ENCODE measurements at places on chromosomes 3 and 15.

DNA sequence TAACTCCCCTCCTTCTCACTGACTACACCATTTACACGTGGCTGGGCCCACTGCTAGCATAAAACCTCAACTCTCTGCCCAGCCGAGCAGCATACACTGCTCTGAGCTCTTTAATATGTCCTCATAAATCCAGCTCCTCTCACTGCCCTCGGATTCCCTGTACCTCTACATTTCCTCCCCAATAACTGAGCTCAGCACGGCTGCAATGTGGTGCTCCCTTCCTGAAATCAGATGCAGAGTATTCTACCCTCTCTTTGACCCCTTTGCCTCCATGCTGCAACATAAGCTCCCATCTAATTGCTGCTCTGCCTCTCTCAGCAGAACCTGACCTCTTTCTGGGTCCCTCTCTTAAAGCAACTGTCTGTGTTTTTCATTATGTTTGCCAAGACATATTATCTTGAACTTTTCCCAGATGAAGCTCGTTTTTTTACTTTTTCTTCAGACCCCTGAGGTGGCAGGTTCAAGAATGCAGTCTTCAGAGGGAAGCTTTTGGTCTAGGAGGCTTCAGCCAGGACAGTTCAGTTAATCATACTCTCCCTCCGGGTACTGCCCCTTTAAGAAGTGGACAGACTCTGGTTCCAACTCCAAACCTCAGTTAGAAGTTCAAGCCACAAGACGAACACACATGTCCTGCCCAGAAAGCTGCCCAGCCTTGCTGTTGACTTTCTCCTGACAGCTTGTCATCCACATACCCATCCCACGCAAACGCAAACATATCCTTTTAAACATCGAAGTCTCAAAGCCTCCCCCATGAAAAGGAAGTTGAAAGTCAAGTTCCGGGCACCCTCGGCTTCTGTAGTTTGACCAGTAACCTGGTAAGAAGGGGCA, 81.1 kb upstream of the NEO1 start:
- DNase-seq = no peak

- DNase-seq = no peak
These were observed 368.1 kb upstream of the SEMA6D start for GRCh38 chr15:47349179-47349578.

DNA sequence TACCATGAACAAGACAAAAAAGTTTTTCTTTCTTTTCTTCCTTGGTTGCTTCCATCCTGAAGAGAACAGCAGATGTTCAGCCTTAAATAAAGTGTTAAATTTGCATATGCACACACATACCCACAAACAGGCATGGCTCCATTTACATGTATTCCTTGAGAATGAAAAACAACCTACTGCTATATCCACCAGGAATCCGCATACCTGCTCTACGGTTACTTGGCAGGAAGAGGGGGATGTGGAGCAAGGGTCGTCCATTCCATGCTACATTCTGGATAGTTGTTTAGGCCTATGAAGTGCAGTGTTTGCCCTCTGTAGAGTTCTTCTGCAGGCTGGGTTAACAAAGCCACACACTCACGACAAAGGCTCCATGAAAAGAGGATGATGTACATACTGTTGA, 322.8 kb downstream of the KCNH8 start:
- DNase-seq = no peak

DNA sequence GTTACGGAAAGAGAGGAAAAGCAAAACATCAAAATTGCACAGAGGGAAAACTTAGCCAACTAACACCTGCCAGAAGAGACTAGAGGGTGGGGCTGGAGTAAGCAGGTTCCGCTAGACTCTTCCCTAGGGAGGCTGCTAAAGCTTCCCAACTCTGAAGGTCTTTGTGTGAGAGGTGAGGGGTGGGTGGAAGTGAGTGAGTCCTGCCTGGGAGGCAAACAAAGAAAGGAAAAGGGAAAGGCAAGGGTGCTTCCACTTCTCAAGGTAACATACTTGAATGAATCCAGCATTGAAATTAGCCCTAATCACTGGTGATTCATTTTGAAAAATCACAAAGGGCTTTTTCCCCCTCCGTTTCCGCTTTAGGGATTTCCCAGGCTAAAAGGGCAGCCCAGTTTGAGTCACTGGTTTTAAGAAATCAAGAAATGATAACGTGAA, 220.5 kb upstream of the ADAMTS9 start:
- DNase-seq = no peak

DNA sequence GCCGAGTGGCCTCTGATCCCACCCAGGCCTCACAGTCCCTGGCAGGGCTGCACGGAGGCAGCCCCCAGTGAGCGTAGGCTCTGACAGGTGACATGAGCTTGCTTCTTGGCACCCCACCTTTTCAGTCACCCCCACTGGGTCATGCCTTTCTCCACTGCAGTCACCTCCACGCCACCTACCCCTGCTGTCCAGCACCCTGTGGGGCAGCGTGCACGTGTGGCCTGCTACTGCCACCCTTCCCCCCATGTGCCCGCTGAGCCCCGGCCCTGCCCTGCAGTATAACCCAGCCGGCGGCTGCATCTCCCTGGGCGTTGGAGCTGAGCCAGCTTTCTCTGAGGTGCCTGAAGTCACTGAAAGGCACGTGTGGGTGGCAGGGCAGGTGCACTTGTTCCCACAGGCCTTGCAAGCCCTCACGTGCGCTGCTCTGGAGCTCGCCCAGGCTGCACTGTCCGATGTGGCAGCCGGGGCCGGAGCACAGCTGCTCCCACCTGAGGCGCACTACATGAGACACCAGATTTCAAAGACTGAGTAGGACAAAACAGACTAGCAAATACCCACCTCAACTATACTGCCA, 65.6 kb downstream of the NIPA2 start:
- DNase-seq = no peak

- no peak for DNase-seq
These were observed 14.5 kb downstream of the C3orf20 start for GRCh38 chr3:14689247-14689980.

- no peak for DNase-seq
These were observed at the start of gene TM6SF1 for GRCh38 chr15:83106994-83107840. Gene TM6SF1 (plus strand): TSS chr15:83107645. CDS start chr15:83107681, 36 bp downstream.

DNA sequence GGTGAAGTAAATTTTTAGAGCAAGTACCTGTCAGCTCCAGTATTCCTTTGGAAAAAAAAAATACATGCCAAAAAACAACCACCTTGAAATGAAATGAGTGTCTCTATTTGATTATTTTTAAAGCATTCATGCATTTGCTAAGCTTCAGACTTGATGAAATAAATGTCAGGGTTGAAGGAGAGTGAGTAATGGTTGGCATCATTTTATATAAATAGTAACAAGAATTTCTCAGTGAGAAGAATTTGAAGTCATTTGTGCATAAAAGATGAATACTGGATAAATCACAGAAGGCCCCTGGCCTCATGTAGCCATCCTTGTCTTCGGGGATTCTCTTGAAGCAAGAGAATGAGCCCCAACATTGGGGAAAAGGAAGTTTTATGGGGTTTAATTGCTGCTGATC, 318.4 kb downstream of the LPP start:
- DNase-seq = no peak

DNA sequence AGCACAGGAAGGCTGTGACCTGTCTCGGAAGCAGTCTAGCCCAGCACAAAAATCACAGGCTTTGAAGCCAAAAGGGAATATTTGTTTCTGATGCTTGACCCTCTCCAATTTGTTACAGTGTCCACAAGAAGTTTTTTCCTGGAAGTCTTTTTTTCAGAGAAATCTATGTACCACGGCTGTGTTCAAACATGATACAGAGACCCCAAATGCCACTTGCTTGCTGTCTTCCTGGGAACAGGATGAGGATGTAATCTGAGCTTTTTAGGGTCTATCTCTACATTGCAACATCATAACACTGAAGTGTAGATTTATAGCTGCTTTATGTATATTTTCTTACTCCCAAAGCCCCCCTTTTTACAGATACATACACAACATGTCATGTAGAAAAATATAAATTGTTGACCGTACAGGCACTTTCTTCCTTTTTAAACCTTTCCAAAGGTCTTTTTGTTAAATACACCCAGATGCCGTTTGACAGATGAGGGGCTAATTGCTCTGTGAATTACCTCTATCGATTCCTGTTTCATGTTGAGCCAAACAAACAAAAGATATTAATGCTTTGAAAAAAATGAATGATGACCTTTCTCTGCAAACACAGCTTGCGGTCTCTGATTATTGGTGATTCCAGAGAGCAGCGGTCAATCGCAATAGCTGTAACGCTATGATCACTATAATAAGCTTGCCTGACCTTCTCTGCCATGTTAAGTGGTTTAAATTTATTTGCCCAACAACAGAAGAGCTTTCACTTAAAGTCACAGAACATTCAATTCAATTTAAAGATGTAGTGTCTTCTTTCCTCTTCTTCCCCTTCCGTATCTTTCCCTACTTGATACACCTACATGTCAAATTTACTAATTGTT, 875.9 kb upstream of the NR2F2 start:
- no peak for DNase-seq

DNA sequence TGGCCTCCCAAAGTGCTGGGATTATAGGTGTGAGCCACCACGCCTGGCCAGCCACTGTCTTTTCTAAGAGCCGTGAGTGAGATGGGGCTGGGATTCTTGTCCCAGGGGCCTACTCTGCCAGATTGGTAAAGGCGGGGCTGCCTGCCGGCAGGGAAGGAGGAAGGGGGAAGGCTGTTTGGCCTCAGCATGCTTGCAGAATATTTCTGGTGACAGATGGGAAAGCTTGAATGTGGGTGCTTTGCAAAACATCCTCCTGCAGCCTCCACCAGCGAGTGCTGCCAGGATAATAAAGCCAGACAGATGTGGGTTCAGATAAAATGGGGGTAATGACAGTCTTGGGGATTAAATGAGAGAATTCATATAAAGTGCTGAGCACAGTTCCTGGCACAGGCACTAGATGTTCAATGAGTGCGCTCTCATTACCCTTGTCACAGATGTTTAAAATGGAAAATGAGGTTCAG, 19.8 kb upstream of the ACOX2 start:
- DNase-seq = no peak

- DNase-seq = no peak
These were observed 44.8 kb downstream of the TBC1D2B start for GRCh38 chr15:78032671-78033070.

DNA sequence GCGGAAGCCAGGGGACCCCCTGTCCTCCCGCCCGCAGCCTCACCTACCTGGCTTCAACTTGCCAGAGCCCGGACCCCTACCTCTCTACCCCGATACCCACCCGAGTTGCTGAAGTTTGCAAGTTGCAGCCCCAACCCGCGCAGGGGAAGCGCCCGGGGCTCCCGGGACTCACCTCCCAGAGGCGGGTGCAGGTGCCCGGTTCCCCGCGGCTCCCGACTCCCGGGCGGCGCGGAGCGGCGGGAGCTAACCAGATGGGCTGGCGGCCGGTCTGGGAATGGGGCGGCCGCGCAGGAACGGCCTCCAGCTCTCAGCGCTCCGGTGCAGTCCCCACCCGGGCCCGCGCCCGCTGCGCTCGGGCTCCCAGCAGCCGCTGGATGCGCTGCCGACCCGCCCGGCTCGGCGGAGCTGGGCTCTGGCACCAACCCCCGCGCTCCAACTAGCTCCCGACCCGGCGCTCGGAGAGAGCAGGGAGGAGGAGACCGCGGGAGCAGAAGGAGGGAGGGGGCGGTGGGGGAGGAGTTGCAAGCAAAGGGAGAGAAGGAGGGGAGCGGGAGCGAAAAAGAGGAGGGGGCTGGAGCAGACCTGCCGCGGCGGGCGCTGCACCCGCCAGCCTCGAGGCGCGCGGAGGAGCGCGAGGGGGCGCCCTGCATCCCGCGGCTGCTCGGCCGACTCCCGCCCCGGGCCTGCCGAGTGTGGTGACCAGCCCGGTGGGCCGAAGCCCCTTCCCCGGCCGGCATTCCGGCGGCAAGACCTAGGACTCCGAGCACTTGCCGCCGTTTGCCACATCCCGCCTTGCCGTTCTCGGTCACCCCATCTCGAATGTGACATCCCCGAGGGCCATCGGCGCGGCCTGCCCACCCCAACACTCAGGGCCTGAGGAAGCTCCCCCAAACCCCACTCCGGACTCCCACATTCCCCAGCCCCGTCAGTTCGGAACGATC, at the start of gene SEMA5B:
SEMA5B (minus strand) TSS at position 472 of the 941 bp plus-strand sequence. CDS start 66,500 bp downstream, outside the sequence.
- no peak for DNase-seq

GRCh38 chr15:75776065-75776423, 63.4 kb upstream of the CSPG4 start:
- DNase-seq = no peak

DNA sequence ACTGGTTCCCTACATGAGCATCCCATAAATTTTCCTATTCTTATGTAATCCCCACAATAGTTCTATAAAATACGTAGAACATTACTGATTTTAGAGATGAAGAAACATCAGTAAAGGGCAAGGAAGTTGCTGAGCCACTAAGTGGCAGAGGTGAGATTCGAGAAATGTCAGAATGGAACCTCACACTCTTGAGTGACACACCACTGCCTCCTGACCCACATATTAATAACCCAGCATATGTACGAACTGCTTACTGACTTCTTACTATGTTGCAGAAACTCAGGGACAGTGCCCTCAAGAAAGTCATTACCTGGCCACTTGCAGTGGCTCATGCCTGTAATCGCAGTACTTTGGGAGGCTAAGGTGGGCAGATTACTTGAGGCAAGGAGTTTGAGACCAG, 1022.4 kb downstream of the FHIT start:
- no peak for DNase-seq

- no peak for DNase-seq
These were observed 85.1 kb downstream of the CCK start for GRCh38 chr3:42180901-42181300.

DNA sequence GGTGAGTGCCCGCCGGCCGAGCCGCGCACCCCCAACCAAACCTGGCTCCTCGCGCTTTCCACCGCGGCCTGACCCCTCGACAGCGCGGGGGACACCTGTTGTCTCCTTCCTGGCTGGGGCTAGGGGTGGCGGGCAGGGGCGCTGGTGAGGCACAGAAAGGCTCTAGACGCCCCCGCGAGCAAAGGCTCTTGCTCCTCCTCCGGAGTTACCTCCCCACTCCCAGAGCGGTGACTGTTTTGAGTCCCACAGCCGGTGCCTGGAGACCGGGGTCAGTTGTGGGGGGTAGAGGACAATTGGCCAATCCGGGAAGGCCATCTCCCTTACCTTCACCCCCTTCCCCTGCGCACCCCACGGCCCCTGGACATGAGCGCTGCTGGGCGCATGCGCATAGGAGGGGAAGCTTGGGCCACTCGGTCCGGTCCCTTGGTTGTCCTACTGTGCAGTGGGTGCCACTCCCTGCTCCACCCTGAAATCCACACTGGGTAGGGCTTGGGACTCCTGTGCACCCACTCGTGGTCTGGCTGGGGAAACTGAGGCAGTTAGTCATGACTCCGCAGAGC, 554 bp downstream of the CHST13 start:
- DNase-seq = no peak

- DNase-seq = no peak
These were observed 42.6 kb upstream of the DUSP7 start for GRCh38 chr3:52099001-52099401.

DNA sequence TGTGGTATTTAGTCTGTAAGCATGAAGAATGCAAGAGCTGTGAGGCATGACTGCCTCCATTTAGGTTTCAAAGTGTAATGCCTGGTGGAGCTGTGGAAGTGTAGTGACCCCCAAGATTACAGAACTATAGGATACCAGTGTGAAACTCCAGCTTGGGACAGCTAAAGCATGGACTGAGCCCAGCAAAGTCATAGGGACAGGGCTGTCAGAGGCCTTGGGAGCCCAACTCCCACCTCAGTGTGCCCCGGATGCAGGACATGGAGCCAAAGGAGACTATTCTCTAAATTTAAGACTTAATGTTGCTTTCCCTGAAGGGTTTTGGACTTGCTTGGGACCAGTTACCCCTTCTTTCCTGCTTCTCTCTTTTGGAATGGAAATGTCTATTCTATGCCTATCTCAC, 10.8 kb downstream of the GPR15 start:
- no peak for DNase-seq

GRCh38 chr3:114442246-114442645, 148.4 kb downstream of the TIGIT start:
- no peak for DNase-seq

GRCh38 chr15:70799667-70800450, 36.5 kb upstream of the UACA start:
- no peak for DNase-seq

- DNase-seq = no peak
These were observed 101.4 kb downstream of the TGFBR2 start for GRCh38 chr3:30707825-30708224.

All from stimulated activated CD8-positive, alpha-beta memory T cell treated with anti-CD3 and anti-CD28 coated beads, Interleukin-4, amount 100 ng/mL, for 4 hours (primary cell).